ENCODE measurements at places on chromosomes 3 and 15.

DNA sequence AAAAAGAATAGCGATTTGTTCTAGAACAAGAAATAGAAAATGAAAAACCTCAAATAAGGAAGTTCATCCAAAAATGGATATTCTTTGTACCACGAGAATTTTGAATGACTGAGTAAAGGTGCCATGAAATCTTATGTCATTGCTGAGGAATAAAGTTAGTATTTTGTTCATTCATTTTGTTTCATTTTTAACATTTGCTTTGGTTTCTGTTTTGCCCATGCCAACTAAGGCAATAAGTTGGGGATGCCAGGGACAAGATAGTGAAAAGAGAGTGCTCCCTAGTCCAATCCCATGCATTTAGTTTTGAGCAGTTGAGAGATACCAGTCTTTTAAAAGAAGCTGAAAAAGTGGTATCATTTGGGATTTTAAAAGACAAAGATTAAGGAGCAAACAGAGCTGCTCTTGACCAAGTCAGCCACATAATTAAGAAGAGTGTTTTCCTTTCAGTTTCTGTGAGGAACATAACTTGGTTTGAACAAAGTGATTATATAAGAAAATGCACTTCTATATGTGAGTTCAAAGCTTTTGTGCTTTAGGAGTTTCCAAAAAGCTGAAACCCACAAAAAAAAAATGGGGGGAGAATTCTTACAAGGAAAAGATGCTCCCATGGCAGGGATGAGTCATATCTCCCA is 201.4 kb downstream of the PLOD2 start:
- DNase-seq, result no peak

DNA sequence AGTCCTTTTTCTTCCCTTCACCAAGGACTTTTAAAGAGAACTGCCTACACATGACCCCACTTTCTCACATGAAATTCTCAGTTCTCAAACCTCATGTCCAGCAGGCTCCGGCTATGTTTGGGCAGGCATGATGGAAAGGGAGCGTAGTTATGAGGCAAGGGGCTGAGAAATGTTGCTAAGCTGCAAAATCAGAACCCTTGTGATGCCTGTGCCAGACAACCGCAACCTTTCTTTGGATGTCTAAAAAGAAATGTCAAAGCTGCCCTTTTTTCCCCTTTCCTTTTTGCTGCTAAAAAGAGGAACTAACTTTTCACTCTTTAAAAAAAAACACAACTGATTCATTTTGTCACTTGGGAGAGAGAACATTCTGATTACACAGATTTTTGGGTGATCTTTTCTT is 19.2 kb downstream of the GNB4 start:
- DNase-seq, result no peak

- DNase-seq, result no peak
These were observed 49.3 kb downstream of the FBLN2 start for GRCh38 chr3:13598201-13598600.

DNA sequence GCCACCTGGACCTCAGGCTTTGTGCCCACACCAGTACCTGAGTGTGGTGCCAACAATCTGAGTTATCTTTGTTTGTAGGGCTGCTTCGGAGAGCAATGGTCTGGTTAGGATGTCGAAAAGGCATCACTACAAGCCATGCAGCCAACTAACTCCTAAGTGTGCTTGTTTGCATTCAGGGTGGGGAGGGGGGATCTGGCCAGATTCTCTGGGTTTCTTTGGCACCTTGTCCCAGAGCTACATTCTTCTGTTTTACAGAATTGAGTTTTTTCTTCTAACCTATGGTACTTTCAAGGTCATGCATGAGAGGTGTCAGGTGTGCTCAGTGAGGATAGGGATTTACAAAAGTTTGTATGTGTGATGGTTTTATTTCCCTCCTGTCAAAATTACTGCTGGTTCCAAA is 391.4 kb upstream of the RARB start:
- no peak for DNase-seq

DNA sequence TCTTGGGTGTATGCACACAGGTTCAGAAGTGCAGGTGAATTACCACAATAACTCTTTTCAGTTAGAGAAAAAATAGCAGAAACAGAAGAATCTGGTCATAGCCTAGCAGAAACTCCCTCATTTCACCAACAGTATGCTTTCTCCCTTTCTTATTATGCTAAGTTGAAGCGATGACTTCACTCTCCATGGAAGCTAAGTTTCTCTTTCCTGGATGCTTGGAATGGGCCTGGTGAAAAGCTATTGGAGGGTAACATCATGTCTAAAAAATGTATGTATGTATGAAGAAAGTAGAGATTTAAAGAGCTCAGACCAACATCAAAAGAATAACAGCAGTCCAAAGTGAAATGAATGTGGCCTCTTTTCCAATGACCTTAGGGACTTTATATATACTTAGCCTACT is 145.5 kb downstream of the TIGIT start:
- no peak for DNase-seq

- DNase-seq, result no peak
These were observed 128.3 kb downstream of the SMAD6 start for GRCh38 chr15:66830358-66830757.

- no peak for DNase-seq
These were observed 104.8 kb downstream of the COL6A6 start for GRCh38 chr3:130621824-130622223.

DNA sequence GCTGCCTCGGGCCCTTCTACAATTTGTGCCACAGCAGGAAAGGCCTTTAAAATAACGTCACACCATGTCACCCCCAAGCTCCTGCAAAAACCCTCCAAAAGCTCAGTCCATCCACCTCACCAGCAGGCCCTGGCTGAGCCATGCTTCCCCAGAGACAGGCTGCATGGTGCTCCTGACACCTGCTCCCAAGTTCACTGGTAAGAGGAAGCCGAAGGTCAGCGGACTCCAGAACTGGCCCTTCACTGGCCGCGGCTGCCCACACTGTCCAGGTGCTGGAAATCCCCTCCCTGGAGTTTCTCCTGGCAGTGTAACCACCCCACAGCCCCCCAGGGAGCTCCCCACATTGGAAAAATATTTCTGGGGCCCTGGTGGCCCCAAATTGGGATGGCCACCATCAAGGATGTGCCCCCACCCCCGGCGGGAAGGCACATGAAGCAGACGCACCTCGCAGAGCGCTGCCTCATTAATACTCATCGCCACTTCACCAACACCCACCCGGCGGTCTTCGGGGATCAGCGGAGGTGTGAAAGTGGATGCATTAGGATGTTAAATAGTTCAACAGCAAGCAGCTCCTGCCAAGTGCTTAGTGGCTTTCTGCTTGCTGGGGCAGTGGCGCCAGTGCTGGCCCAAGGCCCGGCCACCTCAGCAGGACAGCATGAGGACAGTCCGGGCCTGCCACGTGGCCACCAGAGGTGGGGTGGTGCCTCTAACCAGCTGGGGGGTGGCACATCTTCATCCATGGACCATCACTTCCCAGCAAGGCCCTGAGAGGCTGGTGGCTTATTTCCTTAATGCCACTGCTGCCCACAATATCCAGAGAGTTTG is 146.1 kb upstream of the IQSEC1 start:
- no peak for DNase-seq

- no peak for DNase-seq
These were observed 368.4 kb downstream of the MECOM start for GRCh38 chr3:169295126-169295525.

- no peak for DNase-seq
These were observed 25.2 kb downstream of the CGNL1 start for GRCh38 chr15:57401546-57401945.

- DNase-seq, result no peak
These were observed 33.5 kb downstream of the HMCES start for GRCh38 chr3:129312021-129312639.

DNA sequence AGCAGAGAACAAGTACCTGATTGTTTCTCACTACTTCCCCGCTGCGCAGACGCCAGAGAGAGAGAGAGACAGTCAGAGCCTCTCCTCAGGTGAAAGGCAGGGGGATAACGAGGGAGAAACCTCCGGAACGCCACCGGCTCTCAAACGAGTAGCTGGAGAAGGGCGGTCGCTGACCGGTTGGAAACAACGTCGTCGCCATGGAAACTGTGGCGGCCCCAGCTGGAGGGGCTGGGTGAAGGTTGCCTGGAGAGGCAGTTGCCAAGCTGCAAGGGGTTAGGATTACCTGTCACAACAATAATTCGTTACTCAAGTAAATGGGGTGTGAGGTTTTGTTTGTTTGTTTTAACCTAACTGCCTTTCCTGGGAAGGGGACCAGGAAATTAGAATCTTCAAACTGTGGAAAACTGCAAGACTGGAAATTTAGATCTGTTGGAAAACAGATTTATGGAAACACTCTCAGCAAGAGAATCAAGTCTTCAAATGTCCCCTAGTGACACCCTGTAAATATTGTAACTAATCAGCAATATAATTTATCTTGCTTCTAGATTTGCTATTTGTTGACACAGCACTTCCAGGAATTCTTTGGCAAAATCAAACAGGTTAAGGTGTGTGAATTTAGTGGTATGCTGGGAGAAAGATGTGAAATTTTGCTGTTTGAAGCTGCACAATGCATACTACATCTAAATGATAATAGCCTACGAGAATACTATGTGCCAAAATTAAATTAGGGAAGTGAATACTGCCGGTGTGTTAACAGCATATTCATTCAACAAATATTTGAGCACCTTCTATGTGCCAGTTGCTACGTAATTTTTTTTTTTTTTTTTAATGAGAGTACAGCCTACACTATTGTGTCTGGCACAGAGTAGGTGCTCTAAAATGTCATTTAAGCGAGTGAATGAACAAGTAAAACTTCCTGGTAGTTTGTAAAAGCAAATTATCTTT is at the start of gene DNAH12:
Gene DNAH12, minus strand, starts transcription at position 164 of the 945 bp plus-strand sequence. CDS start 1,474 bp downstream, outside the sequence.
- no peak for DNase-seq

- DNase-seq, result no peak
These were observed 537.3 kb upstream of the NR2F2 start for GRCh38 chr15:95793231-95793630.

GRCh38 chr15:96869122-96869521 is 538.6 kb downstream of the NR2F2 start:
- DNase-seq, result no peak

Data from CD4-positive, alpha-beta T cell treated with Interleukin-6 at 100 ng/mL for 8 hours (primary cell).